ENCODE measurements at places on chromosomes 1 and 21.

GRCh38 chr1:212157252-212157651, 121.7 kb downstream of the DTL start:
- DNase-seq: no peak

DNA sequence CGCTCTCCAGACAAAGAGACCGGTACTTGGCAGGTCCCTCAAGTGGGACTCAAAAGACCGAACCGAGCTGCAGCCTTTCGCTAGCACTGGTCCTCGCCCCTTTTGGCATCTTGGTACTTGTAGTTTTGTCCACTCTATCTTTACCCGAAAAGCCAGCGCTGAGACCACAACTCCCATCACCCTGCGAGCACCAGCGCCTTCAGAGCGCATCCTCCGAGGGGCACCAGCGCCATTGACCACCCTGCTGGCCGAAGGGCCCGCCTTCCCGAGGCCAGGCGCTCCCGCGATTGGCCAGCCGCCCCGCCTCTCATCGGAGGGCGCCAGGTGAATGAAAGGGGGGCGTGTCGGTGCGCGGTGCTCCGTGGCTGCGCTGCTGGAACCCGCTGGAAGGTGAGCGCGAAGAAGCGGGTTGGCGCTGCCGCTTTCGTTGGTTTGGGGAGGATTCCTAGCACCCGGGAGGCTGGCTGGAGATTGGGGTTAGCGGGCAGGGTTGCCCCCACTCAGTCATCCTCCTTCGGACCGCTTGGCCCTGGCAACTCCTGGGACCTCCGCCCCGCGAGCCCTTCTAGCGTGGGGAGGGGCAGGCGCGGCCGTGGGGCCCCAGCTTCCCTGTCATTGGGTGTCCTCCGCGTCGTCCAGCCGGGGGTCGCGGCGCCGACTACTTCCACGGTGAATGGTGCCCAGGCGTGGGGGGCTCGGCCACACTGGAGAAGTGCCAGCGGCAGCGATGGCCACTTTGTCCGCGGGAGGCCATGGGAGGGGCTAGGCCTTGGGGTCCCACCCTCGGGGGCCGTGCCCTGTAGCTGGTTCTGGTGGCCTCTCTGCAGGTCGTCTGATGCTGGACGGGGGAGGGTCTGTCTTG, at the start of gene ZBTB8B:
ZBTB8B (plus strand) TSS at position 357 of the 862 bp plus-strand sequence. CDS start 5,553 bp downstream, outside the sequence.
- peak; percentile 81 for DNase-seq

- DNase-seq: no peak
Measured at GRCh38 chr21:41169701-41170100, 1.7 kb downstream of the BACE2 start.

- DNase-seq: no peak
Measured at GRCh38 chr1:9235096-9235459, 504 bp downstream of the H6PD start.
